ENCODE measurements at places on chromosomes 4 and X. TPM values are rescaled to one million over a fixed set of nuclear protein-coding genes. Genes with fewer than 3 reads are reported as not detected.
A peak's percentile ranks its signal among the peaks of the same experiment; 100 is the strongest.

The HTN3 gene
- not detected for total RNA-seq

- no peaks in the 10 kb centered on the region for H3K36me3 ChIP-seq
- no peak overlapping the region for H3K4me3 ChIP-seq
- no peak overlapping the region for H3K27ac ChIP-seq
- no peak for DNase-seq
Observed at GRCh38 chrX:72057849-72058248, 73.9 kb downstream of the RTL5 start.

The ADGRG4 gene
- total RNA-seq, result not detected

DNA sequence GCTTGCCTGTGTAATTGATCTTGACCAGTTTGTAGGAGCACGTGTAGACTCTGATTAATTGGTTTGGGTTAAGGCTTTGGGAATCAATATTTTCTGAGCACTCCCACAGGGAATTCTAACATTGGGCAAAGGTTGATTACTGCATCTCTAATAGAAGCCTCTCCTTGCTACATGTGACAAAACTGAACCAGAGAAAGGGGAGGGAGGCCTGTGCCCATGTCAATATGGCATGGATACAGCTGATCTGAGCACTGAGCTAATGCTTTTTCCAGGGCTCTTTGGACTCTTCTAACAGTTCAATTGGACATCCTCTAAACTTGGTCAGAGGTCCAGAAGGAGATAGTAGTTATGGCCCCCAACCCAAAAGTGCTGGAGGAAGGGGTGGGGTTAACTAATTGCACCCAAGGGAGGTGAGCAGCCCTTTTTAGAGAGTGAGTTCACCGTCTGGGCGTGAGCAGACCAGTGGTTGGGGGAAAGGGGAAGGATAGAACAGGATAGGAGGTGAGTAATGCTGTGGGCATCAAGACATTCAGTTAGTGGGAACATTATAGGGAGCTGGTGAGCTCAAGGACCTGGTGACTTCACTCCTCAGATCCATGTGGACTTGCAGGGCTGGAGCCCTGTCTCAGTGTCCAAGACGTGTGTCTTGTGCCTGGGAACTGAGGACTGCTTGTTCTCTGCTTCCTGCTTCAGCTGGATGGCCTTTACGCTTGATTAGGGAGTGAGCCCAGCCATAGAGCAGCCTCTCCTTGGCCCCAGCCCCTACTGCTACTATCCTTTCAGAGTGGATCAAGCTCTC is 22.8 kb downstream of the MSN start:
- H3K27me3 ChIP-seq, result no peaks in the 10 kb centered on the region
- H3K4me3 ChIP-seq, result no peak overlapping the region
- H3K4me1 ChIP-seq, result peaks cover 18% of the 10 kb centered on the region
- H3K36me3 ChIP-seq, result no peaks in the 10 kb centered on the region
- H3K27ac ChIP-seq, result peak overlapping the region; percentile 34
- peak; percentile 78 for DNase-seq

DNA sequence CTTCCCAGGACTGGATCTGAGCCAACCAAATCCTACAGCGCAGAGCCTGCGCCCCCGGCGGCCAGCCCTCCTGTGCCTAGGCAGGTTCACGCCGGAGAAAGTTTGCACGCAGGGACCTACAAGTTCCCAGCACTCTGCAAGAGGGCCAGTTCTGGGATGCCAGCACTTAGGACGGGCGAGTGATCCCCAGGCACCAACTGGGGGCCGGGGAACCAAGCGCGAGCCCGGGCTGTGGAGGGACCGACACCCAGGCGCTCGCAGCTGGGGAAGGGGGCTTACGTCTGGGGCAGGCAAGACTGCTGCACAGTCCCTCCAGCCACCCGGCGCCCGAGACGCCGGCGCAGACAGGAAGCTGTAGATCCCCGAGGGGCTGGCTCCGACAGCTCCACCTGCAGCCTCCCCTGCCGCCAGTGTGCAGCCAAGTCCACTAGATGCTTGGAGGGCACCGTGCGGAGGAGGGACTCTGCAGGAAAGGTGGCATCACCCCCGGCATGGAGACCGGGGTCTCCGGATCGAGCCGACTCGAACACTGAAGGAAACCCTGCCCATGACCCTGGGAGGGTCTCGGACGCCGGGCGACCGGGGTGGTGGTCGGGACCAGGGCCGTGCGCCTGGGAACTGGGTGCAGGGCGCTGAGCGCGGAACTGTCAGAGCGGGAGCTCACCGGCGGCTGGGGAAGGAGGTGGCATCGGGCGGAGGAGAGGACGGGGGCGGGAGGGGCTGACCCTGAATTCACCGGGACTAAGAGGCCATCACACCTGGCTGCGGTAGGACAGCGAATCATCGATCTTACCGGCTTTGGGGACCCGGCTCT is 566 bp downstream of the CORIN start:
- H3K27me3 ChIP-seq, result no peaks in the 10 kb centered on the region
- no peaks in the 10 kb centered on the region for H3K36me3 ChIP-seq
- DNase-seq, result peak; percentile 25
- peak overlapping the region; percentile 51 for H3K4me3 ChIP-seq

- H3K36me3 ChIP-seq, result no peaks in the 10 kb centered on the region
- no peaks in the 10 kb centered on the region for H3K27me3 ChIP-seq
- H3K4me3 ChIP-seq, result no peak overlapping the region
- no peak for DNase-seq
Observed at GRCh38 chr4:98151145-98151924, 8.1 kb upstream of the STPG2 start.

The MAGEA11 gene
- total RNA-seq, result not detected

GRCh38 chrX:74293343-74293946 is 10.5 kb upstream of the ZCCHC13 start:
- no peaks in the 10 kb centered on the region for H3K4me1 ChIP-seq
- H3K27ac ChIP-seq, result peak overlapping the region; percentile 78
- peaks cover 3% of the 10 kb centered on the region for H3K36me3 ChIP-seq
- H3K4me3 ChIP-seq, result peak overlapping the region; percentile 89
- peak; percentile 73 for DNase-seq
- peaks cover 2% of the 10 kb centered on the region for H3K27me3 ChIP-seq

DNA sequence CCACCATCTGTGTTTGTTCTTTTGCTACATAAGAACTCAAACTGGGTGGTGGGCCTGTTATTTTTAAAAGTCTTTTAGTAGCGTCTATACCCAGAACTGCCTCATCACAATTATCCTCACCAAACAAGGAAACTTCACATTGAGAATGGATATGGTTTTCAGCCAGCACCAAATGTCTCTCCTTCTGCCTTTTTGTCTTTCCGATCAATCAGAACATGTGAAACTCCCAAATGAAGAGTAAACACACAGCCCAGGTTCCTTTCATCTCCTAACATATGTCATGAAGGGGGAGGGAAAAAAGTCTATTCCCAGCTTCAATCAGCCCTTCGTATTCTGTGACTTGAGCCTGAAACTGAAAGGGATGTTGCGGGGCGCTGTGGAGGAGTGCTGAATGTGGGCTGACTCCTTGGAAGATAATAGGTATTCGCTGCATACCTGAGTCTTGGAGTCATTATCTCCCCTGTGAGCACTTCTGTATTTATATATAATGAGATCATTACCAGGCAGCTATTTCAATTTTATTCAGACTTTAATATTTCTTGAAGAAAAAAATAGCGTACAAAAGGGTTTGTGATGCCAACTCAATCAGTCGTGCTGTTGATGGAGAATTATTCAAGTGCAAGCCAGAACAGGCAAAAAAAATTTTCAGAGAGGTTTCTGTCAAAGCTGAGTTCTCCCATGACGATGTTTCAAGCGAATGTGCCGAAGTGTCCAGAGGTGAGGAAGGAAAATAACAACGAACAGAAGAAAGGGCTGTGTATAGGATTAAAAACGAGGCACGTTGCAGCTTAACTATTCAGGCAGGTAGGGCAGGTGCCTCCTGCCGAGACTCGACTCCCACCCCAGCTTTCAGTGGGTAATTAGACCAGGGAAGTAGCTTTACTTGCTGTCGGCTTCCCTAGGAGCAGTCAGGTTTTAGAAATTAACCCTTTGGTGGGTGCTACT is 163.9 kb upstream of the NOCT start:
- H3K27me3 ChIP-seq, result peaks cover 6% of the 10 kb centered on the region
- H3K27ac ChIP-seq, result no peak overlapping the region
- no peak overlapping the region for H3K4me3 ChIP-seq
- DNase-seq, result peak; percentile 8

The HSD17B11 gene
- 11.3 TPM for total RNA-seq

DNA sequence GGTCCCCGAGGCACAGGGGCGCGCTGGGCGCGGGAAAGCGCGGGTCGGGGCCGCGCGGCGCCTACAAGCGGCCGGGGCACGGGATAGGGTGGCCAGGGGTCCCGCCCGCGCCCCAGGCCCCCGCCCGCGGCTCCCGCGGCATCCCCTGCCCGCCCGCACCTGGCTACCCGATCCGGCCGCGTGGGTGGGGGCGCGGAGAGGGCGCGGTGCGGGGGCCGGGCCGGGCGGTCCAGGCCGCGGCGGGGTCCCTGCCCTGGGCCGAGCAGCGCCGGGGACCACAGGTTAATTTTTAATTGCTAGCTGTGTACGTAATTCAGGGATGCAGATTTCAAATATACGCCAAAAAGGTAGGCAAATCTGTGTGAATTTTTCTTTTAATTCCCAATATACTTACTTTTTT is 44.3 kb upstream of the FAM47C start:
- H3K4me3 ChIP-seq, result no peak overlapping the region
- no peaks in the 10 kb centered on the region for H3K36me3 ChIP-seq
- H3K27ac ChIP-seq, result no peak overlapping the region
- no peak for DNase-seq
- no peaks in the 10 kb centered on the region for H3K4me1 ChIP-seq
- H3K27me3 ChIP-seq, result no peaks in the 10 kb centered on the region

DNA sequence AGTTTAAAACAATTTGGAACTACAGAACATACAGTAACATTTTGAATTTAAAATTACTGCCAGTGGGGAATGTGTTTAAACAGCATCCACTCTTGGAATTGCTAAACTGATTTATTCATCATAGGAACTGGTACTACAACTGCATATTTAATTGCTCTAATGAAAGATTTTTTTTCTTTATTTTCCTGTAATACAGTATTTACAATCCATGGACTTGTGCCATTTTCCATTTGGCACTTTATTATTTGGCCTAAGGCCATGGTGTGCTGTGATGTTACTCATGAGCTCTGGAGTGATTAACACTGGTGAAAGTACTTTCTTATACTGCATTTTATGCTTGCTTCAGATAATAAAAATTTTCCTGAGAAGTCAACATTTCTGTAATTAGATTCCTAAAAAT is 69.7 kb upstream of the NUDT6 start:
- H3K27me3 ChIP-seq, result no peaks in the 10 kb centered on the region
- no peak for DNase-seq
- H3K4me1 ChIP-seq, result no peaks in the 10 kb centered on the region
- H3K36me3 ChIP-seq, result no peaks in the 10 kb centered on the region
- no peak overlapping the region for H3K27ac ChIP-seq

GRCh38 chr4:101599620-101600019 is 190.9 kb upstream of the BANK1 start:
- no peaks in the 10 kb centered on the region for H3K4me1 ChIP-seq
- H3K4me3 ChIP-seq, result no peak overlapping the region
- H3K36me3 ChIP-seq, result no peaks in the 10 kb centered on the region
- no peaks in the 10 kb centered on the region for H3K27me3 ChIP-seq
- H3K27ac ChIP-seq, result no peak overlapping the region

GRCh38 chrX:2819345-2820135 is 9.2 kb upstream of the GYG2 start:
- no peak overlapping the region for H3K27ac ChIP-seq
- H3K4me1 ChIP-seq, result no peaks in the 10 kb centered on the region
- peaks cover 4% of the 10 kb centered on the region for H3K27me3 ChIP-seq
- DNase-seq, result peak; percentile 39

DNA sequence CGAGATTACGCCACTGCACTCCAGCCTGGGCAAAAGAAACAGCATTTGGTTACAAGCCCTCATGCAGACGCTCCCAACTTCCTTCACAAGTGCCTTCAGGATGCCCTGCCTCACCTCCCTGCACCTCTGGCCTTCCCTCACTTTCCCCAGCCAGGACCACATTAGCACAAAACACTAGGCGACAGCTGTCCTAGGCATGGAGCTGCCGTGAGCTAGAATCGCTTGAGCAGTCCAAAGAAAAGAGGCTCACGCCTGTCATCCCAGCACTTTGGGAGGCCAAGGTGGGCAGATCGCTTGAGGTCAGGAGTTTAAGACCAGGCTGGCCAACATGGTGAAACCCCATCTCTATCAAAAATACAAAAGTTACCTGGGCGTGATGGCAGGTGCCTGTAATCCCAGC is 15.8 kb downstream of the RNF212 start:
- no peaks in the 10 kb centered on the region for H3K4me1 ChIP-seq
- H3K27ac ChIP-seq, result no peak overlapping the region
- no peaks in the 10 kb centered on the region for H3K36me3 ChIP-seq
- DNase-seq, result no peak
- no peak overlapping the region for H3K4me3 ChIP-seq

All from IMR-90 (cell line).